ENCODE measurements at places on chromosomes 2 and 18.

- DNase-seq: no peak
These were observed 7.3 kb upstream of the CHN1 start for GRCh38 chr2:175012516-175012915.

GRCh38 chr18:29077344-29077743, 900.4 kb upstream of the CDH2 start:
- no peak for DNase-seq

DNA sequence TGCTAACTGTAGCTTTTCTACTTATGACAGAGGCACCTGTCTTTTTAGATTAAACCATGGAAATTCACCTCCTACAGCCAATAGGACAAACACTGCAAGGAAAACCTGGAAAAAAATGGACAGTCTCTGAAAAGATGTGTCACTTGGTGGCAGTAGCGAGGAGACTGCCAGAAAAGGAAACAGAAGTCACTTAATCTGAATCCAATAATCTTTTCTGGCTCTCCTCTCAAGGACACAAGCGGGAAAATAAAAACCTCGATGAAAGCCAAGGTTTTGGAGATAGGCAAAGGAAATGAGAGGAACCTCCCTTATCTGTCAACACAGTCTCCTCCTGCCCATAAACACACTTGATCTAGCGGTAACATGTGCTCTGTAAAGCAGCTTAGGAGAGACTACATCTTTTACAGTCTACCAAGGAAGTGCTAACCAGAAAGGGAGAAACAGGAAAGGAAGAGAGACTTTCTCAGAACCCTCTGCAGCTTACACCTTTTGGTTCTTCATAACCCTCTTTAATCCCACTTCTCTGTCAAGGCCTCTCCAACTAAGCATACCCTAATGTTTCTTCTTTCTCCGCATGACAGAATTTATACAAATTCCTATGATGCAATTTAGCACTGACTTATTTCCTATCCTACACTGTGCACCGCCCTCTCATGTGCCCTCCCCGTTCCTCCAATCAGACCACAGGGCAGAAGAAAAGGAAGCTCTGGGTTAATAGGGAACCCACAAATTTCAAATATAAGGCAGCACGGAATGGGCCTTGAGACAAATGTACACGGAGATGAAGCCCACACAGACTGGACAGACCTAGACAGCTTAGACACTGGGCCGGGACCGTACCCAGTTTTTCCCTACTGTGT, 52.8 kb downstream of the CLASP1 start:
- no peak for DNase-seq

DNA sequence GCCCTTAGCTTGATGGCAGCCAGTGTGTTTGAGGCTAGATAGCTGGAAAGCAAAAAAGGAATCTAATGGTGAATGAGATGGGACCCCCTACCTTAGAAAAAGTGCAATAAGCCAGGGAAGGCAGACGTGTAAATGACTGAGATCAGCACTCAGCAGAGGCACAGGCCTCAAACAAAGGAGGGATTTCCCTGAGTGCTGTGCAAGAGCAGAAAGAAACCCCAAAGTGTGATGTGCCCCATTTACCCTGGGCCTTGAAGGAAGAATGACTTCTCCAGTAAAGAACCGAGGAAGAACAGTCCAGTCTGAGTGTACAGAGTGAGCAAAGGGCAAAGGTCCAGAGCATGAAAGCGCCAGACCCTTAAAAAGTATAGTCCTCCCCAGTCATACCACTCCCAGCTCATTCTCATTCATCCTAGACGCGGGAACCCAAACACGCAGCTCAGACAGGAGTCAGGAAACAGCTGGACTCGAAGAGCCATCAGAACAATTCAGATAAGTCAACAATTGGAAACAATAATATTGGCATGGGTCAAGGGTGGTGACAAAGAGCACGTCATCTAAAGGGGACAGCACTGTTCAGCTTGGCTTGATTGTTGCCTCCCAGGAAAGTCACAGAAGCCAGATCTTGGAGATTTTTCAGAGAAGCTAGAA, 121.7 kb downstream of the INO80D start:
- no peak for DNase-seq

DNA sequence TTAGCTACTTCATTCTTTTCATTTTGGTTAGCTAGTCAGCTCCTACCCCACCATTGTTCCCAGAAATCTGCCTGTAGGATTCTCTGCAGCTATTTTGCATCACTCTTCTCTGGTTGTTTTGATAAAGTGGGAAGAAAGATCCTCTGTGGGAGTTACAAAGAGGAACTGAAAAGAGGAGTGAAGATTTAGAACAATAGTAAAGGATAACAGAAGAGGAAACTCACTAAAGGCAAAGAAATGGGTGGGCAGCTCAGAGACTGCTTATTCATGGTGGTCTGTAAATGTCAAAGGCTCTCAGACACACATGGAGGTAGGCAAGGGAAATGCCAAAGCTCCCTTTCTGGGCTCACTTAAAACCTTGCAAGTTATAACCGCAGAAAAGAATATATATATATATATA, 17.2 kb upstream of the CD207 start:
- DNase-seq: no peak

DNA sequence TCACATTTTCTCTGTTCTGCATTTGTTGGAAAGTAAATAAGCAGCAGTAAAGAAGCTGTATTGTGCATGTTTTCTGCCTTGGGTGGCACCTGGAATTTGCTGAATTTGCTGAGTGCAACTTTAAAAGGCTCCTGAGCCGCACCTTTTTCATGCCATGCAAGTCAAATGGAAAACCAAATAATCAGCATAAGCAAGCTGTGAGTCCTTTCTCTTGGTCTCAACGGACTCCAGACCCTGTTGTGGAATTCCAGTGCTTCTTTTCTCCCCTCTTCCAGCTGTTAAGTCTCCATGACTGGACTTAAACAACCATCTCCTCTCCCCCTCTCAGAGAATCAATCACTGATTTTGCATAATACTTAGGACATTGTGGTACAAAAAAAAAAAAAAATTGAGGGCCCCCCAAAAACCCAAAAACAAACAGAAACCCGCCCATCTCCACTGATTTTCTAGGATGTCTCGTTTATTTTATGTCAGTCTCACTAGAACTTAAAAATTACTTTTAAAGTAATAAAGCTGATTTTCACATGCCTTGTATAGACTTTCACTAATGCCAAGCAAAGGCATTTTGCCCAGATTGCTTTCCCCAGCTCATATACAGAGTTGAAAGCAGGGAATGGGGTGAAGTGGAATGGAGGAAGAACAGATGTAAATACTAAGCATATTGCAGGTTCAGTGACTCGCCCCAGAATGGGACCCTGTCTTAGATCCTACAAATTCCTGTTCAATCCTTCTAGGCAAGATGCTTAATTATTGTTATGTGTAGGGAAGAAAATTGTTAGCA, 5.1 kb upstream of the CETN1 start:
- DNase-seq: no peak

GRCh38 chr2:222054813-222055212, 244.0 kb downstream of the PAX3 start:
- DNase-seq: no peak

DNA sequence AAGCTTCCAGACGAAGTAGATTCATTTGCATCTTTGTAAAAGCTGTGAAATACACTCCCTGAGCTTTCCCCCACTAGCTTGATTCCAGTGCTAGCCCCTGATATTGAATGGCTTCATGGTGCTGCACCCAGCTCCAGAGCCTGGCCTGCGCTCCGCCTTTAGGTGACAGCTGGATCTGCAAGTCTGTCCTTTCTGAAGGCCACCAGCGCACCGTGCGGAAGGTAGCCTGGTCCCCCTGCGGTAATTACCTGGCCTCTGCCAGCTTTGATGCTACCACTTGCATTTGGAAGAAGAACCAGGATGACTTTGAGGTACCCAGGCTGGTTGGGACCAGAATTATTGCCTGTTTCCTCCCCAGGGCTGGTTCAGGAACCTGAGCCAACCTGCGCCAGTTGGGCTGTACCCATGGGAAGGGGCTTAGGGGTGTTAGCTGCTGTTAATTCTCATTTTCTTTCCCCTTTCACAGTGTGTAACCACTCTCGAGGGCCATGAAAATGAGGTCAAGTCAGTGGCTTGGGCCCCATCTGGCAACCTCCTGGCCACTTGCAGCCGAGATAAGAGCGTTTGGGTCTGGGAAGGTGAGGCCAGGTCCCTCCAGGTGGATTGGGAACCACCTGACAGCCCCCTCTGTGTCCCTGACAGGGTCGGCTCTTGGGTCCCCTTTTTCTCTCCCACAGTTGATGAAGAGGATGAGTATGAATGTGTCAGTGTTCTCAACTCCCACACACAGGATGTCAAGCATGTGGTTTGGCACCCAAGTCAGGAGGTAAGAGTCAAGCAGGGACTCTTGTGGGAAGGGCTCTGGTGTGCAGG, 1.3 kb downstream of the CIAO1 start:
- DNase-seq: peak; percentile 49

GRCh38 chr2:131413148-131413747, 49.3 kb upstream of the RAB6D start:
- DNase-seq: no peak

GRCh38 chr18:46264255-46264654, 160.1 kb downstream of the HAUS1 start:
- no peak for DNase-seq

DNA sequence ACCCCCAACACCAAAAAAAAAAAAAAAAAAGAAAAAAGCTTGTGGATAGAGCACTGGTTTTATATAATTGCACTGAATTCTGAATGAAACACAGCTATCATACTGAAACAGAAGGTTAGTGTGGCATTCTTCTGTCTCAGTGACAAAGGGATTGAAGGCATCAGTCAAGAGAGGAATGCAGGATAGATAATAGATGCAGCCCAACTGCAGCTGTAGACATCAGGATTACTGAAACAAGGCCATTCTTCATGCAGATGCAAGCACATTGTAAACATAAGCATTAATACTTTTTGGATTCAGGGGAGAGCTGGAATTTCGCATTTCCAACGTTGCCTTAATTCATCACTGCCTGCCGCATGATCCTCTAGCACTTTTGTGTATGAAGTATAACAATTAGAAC, 897.4 kb upstream of the KLHL29 start:
- DNase-seq: no peak

GRCh38 chr2:183998041-183998796, 600.1 kb upstream of the ZNF804A start:
- no peak for DNase-seq

- no peak for DNase-seq
These were observed 89.1 kb downstream of the RAD51AP2 start for GRCh38 chr2:17429130-17429529.

DNA sequence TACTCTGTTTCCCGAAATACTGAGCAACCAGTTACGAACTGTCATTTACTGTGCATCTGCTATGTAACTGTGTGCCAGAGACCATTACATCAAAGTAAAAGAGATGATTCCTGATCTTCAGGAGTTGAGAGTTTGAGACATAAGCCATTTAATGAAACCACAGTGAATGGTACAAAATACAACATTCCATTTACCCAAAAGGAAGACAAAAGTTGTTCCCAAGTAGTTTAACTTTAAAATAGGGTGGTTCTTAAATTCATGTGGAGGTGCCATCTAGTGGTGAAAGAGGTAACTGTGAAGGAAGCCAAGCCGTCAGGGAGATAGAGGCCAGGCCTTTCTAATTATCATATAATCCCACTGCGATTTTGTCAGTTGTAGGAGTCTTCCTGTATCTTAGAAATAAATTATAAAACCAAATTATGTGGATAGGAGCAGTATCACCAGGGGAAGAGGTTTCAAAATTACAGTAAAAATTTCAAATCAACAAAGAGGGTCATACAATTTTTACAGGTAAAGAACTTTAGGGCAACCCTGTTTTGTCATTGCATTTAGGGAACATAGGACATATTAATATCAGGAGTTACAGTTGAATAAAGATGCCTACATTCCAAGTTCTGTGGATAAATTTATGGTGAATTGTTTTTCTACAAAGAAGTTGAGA, 67.7 kb downstream of the EPAS1 start:
- no peak for DNase-seq

- DNase-seq: no peak
These were observed 195.3 kb downstream of the ACTR3 start for GRCh38 chr2:114085238-114085637.

- peak; percentile 82 for DNase-seq
These were observed 43.5 kb downstream of the FBLN7 start for GRCh38 chr2:112181571-112182290.

DNA sequence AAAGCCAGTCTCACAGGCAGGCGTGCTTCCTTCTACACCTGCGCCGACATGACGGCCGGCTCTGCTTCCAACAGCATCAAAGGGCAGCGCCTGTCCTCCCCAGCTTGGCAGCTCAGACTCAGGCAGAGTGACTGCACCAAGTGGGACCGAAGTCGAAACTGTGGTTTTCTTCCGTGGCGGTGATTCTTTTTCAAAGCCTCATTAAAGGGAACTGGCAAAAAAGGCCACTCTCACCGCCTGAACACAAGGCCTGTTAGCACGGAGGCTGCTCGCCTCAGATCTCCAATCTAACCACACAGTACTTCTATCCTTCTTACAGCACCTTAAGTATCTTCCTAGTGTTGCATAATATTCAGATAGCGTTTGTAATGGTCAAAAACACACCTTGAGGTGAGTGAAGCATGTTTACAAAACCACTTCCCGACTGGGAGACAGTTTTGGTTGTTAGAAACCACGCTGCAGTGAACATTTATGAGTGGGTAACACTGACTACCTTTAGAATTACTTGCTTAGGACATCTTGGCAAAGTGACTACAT, 236.4 kb downstream of the HDAC4 start:
- DNase-seq: peak; percentile 32

DNA sequence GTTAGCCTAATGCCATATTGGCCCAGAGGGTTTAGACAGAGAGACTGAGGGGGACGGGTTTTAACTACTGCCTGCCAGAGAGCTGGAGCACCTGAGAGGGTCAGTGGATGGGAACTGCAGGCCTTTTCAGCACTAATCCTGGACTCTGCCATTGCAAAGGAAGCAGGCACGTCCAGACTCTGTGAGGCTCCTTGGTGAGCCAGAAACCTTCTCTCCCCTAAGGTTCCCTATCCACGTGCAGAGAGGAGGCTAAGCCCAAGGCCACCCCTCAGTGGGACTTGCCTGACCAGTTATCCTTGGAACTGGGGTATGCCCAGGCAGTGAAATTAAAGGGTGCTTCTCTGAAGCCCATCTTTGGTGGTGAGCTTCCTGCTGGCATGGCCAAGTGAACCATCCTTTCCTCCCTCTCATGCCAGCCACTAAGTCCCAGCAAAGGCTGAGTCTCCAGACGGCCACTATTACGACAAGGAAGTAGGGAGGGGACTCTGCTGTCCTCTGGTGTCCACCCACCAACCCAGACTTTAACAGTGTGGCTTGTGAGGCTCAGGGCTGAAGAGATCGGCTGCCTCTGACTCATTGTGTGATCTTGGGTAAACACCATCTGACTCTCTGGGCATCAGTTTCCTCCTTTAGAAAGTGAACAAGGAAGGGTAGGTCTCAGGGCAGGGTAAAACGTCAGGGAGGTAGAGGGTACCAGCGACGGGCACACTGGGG, 3.9 kb upstream of the MLPH start:
- no peak for DNase-seq

DNA sequence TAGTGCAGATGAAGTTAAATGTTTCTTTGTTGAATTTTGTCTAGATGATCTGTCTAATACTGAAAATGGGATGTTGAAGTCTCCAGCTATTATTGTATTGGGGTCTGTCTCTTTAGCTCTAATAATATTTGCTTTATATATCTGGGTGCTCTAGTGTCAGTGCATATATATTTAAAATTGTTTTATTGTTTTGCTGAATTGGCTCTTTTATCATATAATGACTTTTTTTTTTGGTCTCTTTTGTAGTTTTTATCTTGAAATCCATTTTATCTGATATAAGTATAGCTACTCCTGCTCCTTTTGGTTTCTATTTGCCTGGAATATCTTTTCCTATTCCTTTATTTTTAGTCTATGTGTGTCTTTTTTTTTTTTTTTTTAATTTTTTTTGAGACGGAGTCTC, 79.2 kb downstream of the COMMD1 start:
- DNase-seq: no peak

GRCh38 chr2:127000937-127001336, 102.2 kb downstream of the TEX51 start:
- DNase-seq: no peak

GRCh38 chr2:71852141-71852711, 295.4 kb downstream of the CYP26B1 start:
- no peak for DNase-seq

Measured in activated T-cell treated with anti-CD3 and anti-CD28 coated beads, Interleukin-2, amount 50 U/mL, for 1 hour (primary cell).